Astrocyte of the cerebellum (primary cell): ENCODE measurements at places on chromosomes 6 and 20.
A peak's percentile ranks its signal among the peaks of the same experiment; 100 is the strongest.

DNA sequence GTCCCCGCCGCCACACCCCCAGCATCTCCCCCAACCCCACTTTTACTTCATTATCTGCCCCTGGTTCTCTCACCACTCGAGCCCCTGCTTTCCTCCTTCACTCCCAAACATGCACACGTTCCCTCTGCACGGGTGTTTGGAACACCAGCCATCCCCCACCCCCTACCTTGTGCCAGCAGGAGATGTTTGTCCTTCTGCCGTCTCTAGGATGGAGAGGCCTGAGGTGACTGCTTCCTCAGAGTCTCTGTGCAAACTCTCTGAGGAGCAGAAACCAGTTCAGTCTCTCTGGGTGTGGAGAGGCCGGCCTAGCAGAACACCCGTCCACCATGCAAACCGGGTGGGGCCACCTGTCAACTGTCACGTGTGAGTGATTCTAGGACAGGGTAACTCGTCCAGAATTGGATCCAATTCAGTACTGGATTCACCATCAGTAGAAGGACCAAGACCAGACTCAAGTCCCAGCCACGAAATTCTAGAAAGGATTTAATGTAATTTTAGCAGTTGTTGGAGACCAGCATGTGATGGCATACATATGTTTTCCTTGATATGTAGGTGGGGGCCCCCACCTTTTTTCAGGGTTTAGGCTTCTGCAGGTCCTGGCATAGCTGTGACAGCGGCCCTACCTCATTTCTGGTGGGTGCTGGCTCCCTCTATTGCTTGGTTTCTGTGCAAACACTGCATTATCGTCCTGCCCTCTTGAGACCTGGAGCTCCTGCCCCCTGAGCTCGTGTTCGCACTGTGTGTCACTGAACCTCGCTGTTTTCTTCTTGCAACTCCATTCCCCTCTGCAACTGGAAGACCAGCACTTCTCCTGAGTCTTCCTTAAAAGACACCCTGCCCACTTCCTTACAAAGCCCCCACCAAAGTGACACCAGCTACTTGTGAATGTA, at the start of gene RAET1E:
RAET1E (minus strand) TSS at position 259 of the 890 bp plus-strand sequence. CDS start 7,212 bp downstream, outside the sequence.
- DNase-seq, result no peak

DNA sequence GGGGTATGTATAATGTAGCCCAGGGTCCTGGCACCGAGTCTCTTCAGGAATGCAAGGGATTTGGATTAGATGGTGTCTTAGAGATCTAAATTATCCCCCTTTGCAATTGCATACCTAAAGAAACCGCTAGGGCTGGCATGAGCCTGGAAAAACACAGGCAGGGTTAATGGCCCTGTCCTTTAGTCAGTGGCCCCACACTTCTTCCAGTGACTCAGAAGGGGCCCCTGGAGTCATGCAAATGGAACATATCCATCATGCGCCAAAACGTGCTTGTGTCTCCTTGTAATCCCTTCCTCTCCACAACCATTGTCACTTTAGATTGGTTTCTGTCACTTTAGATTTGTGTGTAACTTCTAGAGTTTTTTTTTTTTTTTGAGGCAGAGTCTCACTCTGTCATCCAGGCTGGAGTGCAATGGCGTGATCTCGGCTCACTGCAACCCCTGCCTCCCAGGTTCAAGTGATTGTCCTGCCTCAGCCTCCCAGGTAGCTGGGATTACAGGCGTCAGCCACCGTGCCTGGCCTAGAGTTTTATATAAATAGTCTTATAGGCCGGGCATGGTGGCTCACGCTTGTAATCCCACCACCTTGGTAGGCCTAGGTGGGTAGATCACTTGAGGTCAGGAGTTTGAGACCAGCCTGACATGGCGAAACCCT, 8.7 kb upstream of the MYBL2 start:
- no peak for DNase-seq

- no peak for DNase-seq
Observed at GRCh38 chr6:150194195-150194594, 51.4 kb downstream of the PPP1R14C start.

DNA sequence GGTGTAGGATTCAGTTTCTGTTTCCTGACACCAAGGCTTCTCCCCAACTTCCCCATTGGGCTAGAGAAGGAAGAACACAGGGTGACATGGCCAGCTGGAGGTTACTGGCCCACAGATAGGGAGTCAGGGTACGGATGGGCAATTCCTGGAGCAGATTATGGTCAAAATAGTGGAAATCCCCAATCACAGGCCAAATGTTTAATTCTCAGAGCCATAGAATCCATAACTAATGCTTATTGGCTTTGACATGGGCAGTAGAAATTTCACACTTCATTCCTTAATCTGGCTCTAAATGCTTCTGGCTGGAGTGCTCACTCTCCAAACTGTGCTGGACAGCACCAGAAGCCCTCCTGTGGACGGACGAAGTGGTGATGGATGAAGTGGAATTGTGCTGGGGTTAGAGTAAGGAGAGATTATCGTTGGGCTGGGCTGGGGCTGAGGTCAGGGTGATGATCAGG, 887 bp downstream of the SIGLEC1 start:
- peak; percentile 6 for DNase-seq

GRCh38 chr6:16950302-16950701, 151.5 kb upstream of the STMND1 start:
- DNase-seq, result no peak

DNA sequence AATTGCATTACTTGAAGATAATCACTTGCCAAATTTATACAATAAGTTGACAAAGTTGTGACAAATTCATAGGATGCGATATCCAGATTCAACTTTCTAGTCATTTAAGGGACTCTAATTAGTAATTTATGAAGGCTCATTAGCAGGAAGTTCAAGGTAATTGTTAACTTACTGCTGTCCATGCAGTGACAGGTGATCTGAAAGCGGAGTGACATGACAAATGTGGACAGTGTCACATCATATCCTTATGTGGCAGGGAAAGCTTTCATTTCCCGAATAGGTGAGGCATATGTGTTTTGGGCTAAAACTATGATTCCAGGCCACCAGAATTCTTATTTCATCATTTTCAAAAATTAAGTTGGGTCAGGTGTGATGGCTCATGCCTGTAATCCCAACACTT, 115.9 kb upstream of the BMP2 start:
- no peak for DNase-seq

GRCh38 chr6:38572186-38572813, 67.4 kb downstream of the BTBD9 start:
- no peak for DNase-seq

- no peak for DNase-seq
Observed at GRCh38 chr6:126143761-126144251, 157.5 kb downstream of the TRMT11 start.

DNA sequence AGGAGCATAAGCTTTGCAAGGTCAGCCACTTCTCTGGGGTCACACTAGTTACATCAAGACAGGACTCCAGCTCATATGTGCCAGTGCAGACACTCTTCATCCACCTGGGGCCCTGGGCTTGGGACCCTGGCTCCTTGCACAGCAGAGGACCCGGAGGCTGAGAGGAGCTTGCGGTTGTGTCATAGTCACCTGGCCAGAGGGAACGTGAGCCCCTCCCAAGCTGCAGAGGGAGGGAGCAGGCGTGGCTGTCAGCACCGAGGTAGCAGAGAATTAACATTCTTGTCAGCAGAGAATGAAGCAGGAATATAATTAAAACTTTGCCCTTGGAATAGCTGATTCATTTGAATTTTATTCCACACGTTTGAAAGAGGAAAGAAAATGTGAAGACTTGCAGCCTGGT, 36.8 kb downstream of the BCAS4 start:
- no peak for DNase-seq

DNA sequence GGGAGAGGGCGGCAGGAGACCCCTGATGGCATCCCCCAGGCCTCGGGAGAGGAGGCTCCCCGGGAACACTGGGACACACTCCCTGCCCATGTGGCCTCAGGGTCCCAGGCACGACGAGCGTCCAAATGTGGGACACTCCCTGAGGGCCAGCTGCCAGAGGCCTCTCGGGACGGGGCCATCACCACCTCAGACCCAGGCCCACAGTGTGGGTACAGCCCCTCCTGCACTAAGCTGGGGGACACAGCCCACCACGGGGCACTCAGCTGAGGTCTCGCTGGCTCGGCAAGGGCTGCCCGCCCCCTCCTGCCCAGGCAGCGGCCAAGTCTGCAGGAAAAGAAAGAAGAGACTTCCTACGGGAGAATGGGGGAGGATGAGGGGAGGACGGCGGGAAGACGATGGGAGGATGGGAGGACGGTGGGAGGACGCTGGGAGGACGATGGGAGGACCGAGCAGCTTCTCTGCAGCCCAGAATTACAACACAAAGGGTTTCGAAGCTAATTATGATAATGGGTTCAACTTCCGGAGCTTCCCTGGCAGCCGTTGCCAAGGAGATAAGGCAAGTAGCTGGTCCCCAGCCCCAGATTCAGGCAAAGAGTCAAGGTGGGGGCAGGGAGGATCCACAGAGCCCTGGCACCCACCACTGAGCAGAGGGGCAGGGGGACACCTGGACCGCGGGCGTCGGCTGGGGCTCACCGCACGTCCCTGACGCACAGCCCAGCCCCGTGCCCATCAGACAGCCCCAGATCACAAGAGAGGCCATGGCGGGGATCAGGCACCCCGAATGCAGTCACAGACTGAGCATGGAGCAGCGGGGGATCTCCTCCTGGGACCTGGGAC, 17.5 kb downstream of the KCNQ2 start:
- DNase-seq, result no peak

GRCh38 chr6:134474955-134475354, 157.0 kb upstream of the SGK1 start:
- no peak for DNase-seq

GRCh38 chr6:81895511-81896185, 143.2 kb upstream of the TENT5A start:
- DNase-seq, result peak; percentile 96

GRCh38 chr6:78577585-78577984, 289.8 kb upstream of the IRAK1BP1 start:
- DNase-seq, result no peak

- DNase-seq, result no peak
Observed at GRCh38 chr20:14361509-14362345, 24.3 kb upstream of the FLRT3 start.

GRCh38 chr6:111985202-111985731, 68.6 kb upstream of the CCN6 start:
- peak; percentile 73 for DNase-seq

DNA sequence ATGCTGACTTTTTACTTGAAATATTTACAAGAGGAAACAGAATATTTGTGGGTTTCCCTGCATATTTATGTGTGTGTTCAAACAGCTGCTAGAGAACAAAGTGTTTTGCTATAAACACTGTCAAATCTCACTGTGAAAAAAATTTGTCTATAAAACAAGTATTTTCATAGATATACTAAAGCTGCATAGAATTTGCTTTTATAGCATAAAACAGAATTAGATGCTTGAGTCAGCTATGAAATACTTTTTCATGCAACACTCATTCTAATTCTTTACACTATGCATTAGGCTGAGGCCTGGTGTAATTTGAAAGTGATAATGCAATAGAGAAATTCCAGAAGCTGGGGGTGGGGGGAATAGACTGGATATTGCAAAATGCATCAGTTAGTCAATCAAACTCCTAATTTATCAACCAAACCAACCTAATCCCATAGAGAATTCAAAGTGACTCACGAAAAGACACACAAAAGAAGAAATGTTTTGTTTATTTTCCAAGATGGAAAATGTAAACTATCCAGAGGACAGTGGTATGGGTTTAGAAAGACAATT, 148.2 kb downstream of the LAMA2 start:
- DNase-seq, result peak; percentile 33

GRCh38 chr6:96184798-96185197, 169.0 kb downstream of the FUT9 start:
- no peak for DNase-seq

- peak; percentile 97 for DNase-seq
Observed at GRCh38 chr20:49768204-49769047, 44.2 kb upstream of the SLC9A8 start.

DNA sequence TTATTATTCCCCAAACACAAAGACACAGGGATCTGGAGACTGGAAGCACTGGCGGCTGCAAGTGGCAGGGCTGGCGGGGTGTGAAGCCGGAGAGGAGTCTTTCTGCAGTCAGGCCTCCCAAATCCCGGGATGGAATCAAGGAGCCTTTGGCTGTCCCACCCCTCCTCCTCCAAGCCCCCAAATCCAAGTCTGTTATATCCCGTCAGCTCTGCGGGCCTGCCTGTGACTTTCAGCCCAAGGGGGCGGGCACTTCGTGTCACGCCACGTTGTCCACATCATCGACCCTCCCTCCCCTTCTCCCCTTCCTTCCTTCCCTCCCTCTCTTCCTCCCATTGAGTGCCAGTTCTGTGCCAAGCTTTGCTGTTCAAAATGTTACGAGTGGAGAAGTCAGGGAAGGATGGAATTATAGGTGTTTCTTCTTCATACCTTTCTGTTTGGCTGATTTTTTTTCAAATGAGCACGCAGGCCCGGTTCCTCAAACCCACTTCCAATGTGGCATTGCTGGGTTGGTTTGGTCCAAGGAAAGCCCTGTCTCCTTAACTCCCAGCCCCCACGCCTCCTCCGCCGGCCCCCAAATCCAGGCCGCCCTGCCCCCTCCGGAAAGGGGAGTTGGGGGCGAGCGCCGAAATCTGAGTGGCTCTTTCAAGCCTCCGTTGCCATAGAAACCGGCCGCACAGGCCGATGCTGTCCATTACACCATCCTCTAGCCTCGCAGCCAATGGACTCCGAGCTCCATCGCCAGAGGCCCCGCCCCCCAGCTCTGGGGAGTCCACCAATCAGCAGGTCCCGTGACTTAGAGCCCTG, 12.7 kb downstream of the ZCCHC3 start:
- peak; percentile 97 for DNase-seq

GRCh38 chr6:33983109-33983716, 162.7 kb downstream of the GRM4 start:
- no peak for DNase-seq

DNA sequence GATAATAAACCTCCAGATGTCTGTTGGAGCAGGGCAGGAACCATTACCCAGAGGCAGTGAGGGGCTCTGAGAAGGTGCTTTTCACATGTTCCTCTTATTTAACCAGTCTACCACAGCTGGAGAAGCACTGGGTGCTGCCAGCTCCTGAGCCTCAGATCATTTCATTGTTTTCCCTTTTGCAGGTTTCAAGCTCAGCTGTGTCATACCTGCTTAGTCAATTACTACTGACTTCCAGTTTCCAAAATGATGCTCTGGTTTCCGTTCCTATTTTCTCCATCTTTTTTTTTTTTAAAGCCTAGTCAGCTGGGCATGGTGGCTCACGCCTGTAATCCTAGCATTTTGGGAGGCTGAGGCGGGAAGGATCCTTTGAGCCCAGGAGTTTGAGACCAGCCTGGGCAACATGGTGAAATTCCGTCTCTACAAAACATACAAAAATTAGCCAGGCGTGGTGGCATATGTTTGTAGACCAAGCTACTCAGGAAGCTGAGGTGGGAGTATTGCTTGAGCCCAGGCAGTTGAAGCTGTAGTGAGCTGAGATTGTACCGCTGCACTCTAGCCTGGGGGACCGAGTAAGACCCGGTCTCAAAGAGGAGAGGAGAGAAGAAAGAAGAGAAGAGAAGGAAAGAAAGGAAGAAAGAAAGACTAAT, 6.7 kb downstream of the FLOT1 start:
- DNase-seq, result no peak

DNA sequence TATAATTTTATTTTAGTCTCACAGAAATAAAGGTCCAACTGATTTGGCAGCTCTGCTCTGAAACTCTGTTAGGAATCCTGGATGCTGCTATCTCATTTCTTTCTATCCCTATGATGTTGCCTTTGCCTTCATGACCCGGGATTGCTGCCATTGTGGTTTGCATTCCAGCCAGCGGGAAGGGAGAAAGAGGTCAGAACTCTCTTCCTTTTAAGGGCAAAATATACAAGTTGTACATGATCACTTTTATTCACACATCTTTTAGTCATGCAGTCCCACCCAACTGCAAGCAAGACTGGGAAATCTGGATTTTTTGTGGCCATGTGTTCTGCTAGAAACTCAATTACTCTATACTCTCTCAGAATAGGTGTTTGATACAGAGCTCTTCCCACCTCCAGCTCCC, 263.1 kb upstream of the ZFP64 start:
- DNase-seq, result peak; percentile 11
